Fibroblast of lung (primary cell): ENCODE measurements at places on chromosomes 5 and 9. TPM values are rescaled to one million over a fixed set of nuclear protein-coding genes. Genes with fewer than 3 reads are reported as not detected.

TSSK1B gene
- under 0.01 and 0.50 TPM in 2 replicates for total RNA-seq

- no peak for DNase-seq
Observed at GRCh38 chr5:173733831-173734501, 117.5 kb upstream of the BOD1 start.

IL31RA gene
- 2.1 and 2.6 TPM in 2 replicates for total RNA-seq

DNA sequence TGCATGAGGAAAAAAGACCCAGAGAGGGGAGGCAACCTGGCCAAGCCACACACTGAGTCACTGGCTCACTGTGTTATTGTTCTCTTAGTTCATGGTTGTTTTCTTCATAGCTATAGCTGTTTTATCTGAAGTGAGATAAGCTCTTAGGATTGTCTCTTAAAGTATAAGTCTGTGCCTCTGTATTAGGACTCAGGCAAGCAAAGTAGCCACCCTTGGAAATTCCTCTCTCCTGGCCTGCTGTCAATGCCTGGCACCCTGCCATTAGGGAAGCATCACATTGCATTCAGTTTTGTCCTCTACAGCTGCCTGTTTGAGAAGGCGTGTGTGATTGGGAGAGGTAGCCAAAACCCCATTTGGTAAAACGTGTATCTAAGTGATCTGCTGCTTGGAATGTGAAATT, 147.4 kb upstream of the GLRA1 start:
- peak; percentile 45 for DNase-seq

PCA3 gene
- total RNA-seq: not detected in 2 replicates

- peak; percentile 66 for DNase-seq
Observed at GRCh38 chr5:58999804-59000203, 416.9 kb downstream of the RAB3C start.

MEGF9 gene
- total RNA-seq: 15.9 and 24.9 TPM in 2 replicates

GRCh38 chr5:173969167-173970049, 19.6 kb upstream of the C5orf47 start:
- DNase-seq: peak; percentile 67
